ENCODE measurements at places on chromosomes 6 and 20.
A peak's percentile ranks its signal among the peaks of the same experiment; 100 is the strongest.

DNA sequence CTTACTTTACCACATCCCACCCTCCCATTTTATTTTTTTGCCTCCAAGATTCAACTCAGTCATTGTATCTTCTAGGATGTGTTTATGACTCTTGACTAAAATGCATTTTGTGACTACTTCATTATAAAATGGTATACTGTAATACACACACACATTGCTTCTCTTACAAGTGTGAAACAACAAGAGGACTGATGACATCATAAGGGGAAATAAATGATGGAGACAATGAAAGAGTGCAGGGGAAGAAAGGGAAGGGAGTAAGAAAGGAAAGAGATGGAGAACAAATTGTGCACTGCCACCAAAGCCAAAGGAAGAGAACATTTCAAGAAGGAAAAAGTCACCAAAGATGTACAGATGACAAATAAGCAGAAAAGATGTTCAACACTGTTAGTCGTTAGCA, 102.6 kb downstream of the CD164 start:
- no peak for DNase-seq

DNA sequence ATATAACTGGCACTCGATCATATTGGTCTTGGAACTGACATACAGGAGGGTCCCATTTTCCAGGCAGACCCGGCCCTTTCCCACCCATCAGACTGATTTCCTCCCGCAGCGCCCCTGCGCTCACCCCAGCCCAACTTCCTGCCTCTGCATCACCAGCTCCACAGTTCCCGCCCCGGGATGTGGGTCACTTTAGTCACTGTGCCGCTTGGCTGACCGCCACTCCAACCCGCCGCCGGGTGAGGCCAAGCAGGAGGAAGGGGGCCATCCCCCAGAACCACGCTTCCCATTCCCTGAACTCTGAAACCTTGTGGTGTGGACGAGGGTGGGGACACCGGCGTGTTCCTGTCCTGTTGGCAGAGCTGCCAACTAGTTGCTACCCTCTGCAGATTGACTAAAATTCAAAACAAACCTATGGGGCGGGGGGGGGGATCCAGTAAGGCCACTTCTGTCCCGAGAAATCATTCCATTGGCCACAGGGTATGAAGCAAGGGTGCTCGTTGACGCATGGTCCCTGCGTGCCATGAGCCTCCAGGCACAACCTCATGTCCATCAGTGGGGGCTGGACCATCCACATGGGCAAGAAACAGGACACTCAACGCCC, 12.3 kb downstream of the TGM2 start:
- no peak for DNase-seq

DNA sequence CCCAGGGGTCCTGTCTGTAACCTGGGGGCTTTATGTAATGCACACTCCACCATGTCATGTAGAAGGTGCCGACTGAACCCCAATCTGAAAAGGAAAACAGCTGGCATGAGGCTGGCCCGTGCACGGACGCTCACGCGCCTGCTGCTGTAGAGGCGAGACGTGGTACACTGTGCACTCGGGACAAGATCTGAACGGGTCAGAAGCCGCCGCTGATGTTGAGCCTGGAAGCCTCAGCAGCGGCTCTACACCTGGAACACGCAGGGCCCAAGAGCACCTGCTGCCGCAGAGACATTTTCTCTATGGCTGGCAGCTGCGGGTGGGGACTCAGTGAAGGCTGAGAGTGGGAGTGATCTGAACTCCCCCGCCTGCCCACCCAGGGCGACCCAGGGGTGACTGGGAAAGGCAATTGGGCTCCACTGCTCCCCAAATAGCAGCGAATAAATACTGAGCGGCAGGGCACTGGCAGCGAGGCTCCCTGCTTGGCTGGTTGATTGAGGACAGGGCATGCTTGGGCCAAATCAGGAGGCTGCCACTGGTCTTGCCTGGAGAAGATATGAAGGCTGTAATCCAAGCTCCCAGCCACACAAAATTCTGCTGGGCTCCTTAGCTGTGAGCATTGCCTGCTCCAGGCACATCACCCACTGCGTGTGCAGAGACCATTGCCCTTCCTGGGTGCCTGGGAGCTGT, 2.5 kb upstream of the OGFR start:
- no peak for DNase-seq

DNA sequence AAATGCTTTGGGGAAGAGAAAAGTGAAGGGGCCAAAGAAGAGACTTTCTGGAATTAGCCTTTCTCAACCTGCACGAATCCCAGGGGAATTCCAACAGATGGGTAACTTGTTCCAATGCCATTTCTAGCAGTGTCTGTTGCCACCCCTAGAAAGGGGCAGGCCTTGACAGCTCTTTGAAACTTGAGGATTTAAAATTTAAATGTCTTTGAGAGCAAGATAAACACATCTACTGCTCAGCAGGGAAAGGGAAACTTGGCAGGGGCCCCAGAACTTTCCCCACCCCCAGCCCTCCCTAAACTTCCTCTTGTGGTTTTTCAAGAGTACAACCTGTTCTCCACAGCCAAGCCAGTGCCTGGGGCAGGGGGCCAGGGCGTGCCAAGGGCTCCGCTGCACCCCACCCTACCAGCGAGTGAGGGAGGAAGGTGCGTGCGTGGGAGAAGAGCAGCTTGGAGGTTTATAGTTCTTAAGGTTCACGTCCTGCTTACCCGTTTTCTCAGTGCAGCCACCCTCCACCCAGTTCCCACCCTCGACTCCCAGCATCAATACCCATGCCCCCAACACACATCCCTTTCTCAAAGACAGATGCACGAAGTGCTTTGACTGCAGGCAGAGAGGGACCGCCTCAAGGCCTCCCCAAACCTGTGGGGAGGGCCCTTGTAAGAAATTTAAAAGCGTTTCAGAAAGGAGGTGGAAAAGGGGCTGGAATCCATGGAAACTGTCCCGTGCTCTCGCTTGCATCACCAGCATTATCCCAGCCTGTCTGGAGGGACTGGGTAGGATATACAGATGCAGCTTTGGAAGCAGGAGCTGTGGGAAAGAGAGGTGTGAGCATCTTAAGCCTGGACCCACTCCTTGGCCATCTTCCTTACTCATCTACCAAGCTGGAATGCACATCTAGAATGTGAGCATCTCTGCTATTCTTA, 4.5 kb upstream of the TAF8 start:
- peak; percentile 81 for DNase-seq

DNA sequence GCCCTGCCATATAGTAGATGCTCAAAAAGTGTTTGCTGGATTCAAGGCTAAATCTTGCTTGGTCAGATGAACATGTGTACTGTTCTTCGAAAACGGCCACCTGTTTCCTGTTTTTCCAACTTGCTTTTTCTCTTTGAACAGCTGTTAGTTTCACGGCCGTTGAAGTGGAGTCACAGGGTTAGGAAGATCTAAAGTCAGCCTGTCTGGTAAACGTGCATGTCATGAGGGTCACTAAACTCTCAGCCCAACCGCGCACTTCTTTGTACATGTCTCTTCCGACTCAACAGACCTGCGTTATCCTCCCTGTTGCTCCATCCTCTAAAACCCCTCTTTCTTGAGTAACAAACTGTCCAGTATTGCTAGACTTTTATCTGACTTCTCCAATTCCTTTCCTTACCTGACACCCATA, 93.2 kb upstream of the MAN1A1 start:
- DNase-seq: no peak

DNA sequence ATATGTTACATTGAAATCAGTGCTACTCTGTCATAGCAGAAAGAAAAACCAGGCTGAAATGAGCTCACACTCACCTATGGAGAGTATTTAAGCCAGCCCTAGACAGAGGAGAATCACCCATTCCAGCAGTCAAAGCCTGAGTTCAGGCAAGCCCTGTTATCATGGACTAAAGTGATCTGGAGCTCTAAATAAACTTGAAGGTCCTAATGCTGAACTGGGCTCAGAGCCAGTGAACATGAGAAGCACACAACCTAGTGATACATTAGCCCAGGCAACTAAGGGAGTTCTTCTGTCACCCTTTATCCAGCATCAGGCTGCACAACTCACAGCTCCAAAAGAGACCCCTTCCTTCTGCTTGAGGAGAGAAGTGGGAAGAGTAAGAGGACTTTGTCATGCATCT, 425.0 kb downstream of the COL12A1 start:
- DNase-seq: no peak

GRCh38 chr6:70336996-70337742, 34.3 kb upstream of the COL9A1 start:
- no peak for DNase-seq

DNA sequence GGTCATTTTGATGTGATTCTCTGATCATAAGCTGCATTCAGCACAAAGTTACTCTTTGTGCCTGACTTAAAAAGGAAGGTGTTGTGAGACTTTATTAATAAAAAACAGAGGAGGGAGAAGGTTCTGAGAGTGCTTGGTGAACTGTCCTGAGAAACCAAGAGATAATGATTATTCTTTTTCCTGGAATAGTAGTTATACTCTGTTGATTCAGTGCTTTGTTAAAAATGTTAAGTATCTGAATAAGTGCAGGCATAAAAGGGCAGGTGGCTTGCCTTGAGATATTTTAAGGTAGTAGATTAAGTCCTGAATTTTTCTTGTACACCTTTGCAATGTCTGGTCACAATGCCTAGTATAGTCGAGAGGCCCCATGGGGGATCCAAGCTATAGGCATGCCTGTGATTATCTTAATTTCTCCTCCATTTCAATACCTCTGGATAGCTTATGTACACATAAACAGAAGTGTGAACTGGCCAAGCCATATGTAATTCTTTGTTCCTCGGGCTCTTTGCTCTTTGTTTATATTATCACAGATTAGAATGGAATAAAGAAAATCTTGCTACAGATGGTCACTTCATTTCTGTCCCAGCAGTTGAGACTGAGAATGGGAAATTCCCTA, 50.0 kb downstream of the SOBP start:
- DNase-seq: no peak

- DNase-seq: no peak
These were observed 185.6 kb downstream of the BMP7 start for GRCh38 chr20:57080796-57081195.

DNA sequence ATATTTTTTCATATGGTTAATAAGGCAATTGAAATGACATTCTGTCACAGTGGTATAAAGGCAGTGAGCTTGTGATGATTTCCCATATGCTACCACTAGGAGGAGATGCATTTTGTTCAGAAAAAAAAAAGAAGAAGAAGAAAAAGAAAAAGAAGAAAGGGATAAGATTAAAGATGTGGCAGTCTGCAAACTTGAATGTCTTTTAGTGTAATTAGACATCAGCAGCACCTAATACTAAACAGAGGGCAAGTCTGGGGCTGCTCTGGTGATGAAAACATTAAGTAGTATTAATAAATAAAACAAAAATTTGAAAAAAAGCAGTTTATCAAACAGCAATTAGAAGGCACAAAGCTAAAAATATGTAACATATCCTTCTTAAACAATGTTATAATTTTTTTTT, 95.4 kb upstream of the DEFB112 start:
- no peak for DNase-seq

DNA sequence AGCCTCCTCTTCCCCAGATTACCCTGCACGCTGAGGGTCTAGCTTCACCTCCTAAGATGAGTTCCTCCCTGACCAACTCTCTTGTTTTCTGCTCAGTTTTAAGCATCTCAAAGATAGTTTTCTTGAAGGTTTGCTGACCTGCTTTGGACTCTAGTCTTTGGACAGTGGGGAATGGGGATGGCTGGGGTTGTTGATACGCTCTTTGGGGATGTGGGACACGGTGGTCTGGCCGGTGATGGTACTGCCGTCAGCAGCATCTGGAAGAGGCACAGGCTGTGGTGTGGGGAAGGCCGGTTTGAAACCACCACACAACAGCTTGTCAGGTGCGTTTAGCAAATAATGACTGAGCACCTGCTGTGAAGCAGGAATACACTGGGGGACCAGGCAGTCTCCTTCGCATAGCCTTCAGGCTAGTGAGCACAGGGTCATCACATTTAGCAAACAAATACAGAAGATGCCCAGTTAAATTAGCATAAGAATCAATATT, 94.1 kb downstream of the TMEM242 start:
- DNase-seq: no peak

GRCh38 chr20:62586799-62587198, 55.5 kb upstream of the SLCO4A1 start:
- DNase-seq: no peak

DNA sequence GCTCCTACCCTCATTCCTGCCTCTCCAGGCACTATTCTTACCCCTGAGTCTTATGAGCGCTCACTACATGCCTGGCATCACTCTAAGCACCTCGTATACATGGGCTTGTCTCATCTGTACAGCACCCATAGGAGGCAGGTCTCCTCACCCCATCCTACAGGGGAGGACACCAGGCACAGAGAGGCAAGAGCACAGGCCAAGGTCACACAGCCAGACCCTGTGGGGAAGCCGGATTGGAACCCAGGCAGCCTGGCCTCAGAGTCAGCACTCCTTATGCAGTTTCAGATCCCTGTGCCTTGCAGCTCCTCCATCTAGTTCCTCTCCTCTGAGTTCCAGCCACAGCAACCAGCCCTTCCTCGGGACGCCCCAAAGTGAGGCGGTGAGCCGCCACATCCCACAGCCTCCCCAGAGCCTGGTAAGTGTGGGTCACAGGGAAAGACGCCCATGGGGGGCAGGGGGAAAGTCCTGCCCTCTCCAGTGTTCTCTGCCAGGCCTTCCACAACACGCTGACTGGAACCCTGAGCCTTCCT, 103.3 kb downstream of the NFATC2 start:
- no peak for DNase-seq

- no peak for DNase-seq
These were observed 29.1 kb downstream of the MYH7B start for GRCh38 chr20:34984756-34985261.

GRCh38 chr6:107319906-107320530, 139.3 kb downstream of the PDSS2 start:
- no peak for DNase-seq

DNA sequence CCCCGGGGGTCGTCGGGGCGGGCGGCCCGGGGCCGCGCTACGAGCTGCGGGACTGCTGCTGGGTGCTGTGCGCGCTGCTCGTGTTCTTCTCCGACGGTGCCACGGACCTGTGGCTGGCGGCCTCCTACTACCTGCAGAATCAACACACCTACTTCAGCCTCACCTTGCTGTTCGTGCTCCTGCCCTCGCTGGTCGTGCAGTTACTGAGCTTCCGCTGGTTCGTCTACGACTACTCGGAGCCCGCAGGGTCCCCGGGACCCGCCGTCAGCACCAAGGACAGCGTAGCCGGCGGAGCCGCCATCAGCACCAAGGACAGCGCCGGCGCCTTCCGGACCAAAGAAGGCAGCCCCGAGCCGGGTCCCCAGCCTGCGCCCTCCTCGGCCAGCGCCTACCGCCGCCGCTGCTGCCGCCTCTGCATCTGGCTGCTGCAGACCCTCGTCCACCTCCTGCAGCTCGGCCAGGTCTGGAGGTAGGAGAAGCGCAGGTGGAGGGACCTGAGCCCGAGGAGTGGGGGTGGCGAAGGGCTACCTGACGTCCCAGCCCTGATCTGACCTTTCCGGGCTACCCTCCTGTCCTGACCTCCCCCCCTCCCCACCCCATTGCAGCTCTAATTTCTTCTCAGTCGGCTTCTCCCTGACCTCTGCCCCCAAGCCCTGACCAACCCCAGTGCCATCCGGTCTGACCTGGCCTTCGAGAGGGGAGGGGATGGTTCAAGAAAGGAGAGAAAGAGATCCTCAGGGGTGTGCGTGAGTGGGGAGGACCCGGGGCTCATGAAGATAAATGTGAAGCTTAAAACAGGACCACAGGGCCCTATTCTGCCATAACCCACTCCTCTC, 558 bp downstream of the XKR7 start:
- peak; percentile 60 for DNase-seq

Measured in stimulated activated CD8-positive, alpha-beta memory T cell treated with anti-CD3 and anti-CD28 coated beads, Interleukin-7, amount 100 ng/mL, for 4 hours (primary cell).